NCI-H2107 (cell line): ENCODE measurements at places on chromosomes 7 and 10.

DNA sequence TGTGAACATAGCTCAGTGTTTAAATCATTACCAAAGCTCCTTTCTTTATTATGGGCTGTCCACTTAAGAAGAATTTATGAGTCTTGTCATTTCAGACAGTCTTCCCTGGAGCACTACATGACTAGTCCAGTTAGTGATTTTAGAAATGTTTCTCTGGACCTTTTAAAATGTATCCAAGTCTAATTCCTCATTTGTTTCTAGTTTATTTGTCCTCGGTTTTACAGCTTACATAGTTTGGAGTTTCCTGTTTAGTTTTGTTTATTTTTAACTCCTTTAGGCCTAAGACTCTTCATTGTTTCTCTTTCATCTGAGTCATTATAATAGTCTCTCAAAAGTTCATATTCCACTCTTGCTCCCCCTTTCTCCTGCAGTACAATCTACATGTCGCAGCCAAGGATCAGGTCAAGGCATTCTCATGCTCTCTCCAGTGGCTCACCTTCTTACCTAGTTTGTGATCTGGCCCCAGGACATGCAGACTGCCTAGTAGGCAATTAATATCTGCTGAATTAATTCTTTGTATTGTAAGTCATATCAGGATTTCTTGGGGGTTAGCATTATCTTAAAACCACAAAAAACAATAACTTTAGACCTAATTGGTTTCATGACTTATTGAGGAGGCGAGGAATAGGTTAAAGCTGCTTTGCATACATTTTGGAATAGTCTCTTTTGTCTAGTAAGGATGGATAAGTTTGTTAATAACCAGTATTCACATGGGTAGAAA lies 93.8 kb downstream of the MAPK8 start:
- DNase-seq, result no peak

DNA sequence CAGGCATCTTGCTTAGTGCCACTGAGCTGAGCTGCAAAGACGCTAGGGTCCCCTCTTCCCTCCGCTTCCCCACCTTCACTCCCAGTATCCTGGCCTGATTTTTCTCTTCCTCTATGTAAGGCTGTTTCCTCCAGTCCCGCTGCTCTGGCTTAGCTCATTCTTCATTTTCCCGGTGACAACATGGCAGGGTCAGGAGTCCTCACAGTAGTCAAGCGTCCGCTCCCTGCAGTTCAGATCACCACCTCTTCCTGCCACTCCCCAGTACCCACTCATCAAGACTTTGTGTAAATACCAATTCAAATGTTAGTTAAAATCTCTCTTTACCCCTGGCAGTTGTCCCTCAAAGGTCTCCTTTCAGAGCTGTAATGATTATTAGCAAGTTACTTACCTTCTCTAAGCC lies 650.4 kb upstream of the CELF2 start:
- DNase-seq, result no peak

GRCh38 chr7:81339946-81340345 lies 421.1 kb upstream of the SEMA3C start:
- no peak for DNase-seq

GRCh38 chr10:22332116-22332692 lies 11.3 kb downstream of the BMI1 start:
- DNase-seq, result no peak

GRCh38 chr10:125026974-125027735 lies 85.2 kb downstream of the ZRANB1 start:
- DNase-seq, result no peak

DNA sequence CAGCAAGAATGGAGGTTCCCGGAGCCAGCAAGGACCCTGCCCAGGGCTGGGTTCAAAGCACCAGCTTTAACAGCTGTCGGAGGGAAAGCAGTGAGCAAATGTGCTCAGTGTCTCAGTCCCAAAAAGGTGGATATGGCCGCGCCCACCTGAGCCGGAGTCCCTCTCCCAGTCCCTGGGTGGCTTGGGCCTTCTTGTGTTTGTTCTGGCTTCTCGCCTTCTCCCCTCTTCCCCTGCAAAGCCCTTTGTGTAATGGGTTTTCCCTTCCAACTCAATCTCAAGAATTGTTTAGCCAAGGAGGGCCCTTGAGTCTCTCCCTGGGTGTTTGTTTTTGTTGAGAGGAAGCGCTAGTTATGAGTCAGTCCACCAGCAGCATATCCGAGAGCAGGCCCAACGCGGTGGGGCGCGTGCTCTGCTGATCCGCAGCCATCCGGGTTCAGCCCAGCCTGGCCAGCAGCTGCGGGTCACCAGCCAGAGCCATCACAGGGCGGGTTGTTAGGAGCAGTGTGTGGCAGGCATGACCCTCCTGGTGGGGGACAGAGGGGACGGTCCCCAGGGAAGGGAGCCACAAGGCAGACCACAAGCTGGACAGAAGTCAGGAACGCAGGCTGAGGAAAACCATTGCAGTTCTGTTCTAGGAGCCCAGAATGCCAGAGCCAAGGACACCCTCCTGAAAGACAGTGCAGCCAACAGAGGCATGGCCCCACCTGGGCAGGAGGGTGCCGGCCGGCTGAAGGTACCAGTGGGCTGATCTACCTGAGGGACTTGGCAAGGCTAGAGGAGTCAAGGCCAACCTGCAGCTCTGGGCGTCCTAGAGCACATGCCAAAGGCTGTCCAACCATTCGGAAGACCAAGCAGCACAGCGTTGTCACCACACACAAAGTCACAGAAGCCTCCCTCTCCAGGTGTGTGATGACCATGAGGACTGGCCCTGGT lies 21.3 kb downstream of the CALML3 start:
- no peak for DNase-seq

DNA sequence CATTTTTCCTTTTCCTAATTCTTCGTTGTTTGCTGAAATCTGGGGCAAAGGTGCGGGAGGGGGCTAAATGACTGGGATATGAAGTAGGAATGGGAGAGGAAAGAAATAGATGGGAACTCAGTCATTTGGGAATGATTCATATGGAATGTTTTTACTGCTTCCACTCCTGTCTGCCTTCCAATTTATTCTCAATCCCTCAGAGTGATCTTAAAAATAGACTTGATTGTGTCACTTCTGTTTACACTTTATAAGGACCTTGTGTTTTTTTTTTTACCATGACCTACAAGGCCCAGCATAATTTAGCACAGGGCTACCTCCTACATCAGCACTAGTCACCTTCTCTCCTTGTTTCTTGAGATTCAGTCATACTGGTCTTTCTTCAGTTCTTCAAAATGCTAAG lies 97.9 kb downstream of the PTEN start:
- no peak for DNase-seq

DNA sequence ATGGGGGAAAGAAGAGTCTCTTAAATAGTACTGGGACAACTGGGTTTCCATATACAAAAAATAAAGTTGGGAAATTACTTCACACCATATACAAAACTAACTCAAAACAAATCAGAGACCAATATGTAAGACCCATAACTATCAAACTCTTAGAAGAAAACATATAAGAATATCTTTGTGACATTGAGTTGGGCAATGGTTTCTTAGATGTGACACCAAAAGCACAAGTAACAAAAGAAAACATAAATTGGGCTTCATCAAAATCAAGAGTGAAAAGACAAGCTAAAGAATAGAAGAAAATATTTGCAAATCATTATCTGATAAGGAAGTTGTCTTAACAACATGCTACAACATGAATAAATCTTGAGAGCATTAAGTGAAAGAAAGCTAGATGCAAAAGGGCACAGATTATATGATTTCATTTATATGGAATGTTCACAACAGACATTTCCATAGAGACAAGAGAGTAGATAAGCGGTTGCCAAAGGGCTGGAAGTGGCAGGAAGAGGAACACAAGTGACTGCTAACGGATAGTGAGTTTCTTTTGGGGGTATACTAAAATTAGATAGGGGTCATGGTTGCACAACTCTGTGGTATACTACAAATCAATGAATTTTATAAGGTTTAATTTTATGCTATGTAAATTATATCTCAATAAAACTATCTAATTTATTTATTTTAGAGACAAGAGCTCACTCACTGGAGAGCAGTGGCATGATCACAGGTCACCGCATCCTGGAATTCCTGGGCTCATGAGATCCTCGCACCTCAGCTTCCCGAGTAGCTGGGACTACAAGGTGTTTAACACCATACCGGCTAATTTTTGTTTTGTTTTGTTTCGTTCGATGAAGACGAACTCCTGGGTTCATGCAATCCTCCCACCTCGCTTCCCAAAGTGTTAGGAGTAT lies 35.4 kb downstream of the JMJD1C start:
- no peak for DNase-seq

- no peak for DNase-seq
Measured at GRCh38 chr10:44478040-44478439, 93.1 kb upstream of the CXCL12 start.

DNA sequence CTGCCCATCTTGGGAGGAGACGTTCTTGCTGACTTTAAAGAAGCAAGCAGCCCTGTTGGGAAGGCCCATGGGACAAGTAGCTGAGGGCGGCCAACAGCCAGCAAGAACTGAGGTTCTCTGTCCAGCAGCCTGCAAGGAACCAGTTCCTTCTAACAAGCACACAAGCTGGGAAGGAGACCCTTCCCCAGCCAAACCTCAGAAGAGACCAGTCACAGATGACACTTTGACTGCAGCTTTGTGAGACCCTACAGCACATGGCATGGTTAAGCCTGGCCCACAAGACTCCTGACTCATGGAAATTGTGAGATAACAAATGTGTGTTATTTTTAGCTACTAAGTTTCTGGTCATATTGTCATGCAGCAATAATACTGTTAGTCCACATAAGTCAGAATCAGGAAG lies 99.9 kb downstream of the PRLHR start:
- no peak for DNase-seq

GRCh38 chr7:44497155-44498027 lies 6.9 kb upstream of the NUDCD3 start:
- DNase-seq, result no peak

GRCh38 chr10:71187600-71187999 lies 24.8 kb upstream of the UNC5B start:
- no peak for DNase-seq
